ENCODE measurements at places on chromosomes 2 and 18.

DNA sequence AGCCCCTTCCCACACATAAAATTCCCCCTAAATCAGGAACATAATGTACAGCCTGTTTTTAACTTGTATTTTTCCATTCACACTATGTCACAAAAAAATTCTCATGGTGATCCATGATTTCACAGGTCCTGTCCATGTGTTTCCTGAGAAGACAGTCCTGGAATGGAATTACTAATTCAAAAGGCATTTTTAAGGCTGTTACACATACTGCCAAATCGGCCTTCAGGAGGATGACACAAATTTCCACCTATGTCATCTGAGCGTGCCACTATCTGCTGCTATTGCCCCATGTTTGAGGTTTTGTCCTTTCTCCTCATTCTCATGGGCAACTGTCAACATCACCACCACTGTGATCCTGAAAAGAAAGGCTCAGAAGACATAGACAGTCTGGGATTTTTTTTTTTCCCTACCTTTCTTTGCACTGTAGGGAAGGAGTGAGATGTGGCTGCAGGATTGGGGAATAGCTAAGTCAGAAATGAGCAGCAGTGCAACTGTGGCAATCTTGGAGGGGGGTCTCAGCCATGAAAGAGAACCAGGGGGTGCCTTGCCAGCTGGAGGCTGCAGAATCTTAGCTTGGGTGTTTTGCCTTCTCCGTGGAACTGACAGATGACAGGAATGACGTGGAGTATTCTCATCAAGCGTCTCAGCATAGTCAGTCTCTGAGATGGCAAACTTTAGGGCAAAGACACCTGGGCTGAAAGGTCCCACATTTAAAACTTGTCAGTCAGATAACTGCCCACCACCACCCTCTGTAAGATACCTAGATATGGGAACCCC lies 73.4 kb downstream of the MARCHF4 start:
- DNase-seq: no peak

DNA sequence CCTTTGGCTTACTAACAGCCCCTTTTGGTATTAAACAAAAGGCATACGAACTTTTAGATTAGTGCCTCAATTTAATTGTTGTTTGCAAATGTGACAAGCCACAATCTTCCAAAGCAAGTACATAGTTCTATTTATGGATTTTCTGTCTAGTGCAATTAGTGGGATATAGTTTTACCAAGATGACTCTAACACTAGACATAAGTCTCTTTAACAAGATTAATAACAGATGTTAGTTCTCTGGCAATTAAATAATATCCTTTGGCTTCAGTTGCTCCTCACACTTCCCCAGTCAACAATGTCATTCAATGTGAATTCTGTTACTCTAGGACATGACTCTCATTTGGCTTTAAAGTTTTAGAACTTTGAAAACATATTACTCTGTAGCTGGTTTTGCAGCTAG lies 16.7 kb upstream of the MC4R start:
- DNase-seq: no peak

- DNase-seq: no peak
Observed at GRCh38 chr18:3345885-3346284, 84.0 kb downstream of the MYL12B start.

DNA sequence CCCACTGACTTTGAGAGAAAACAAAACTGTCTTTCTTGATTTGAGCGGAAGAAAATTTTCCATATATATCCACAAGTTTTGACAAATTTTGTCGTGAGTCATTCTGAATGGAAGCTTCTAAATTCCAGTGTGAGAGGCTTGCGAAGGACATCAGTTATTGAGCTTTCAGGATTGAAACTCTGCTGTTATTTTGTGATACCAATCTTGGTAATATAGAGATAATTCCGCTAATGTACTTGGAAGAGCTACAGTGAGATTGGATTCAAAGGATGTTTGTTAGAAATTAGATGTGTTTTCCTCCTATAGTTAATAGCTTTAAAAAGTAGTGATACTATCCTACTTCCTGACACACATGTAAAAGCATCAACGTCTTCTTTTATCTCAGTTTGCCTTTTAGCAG lies 61.4 kb downstream of the RBM43 start:
- no peak for DNase-seq

- DNase-seq: no peak
Observed at GRCh38 chr2:37215250-37215649, 16.1 kb downstream of the CEBPZ start.

DNA sequence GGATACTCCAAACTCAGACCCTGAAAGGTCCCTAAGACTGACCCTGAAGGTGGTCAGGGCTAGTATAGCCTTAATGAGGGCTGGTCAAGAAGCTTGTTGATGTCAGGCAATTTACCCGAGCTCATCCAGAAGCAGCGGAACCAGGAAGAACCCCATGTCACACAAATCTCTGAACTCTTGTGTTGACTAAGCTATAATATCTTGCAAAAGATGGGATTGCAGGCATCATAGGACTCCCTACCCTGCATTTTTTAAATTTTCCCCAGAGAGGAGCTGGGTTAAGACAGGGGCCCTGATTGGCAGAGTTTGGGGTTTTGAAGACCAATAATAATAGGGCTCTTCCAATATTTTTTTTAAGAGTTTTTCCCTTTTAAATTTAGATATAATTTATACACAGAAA lies 2.0 kb upstream of the PLEKHB2 start:
- no peak for DNase-seq

GRCh38 chr2:238882082-238882755 lies 34.3 kb downstream of the TWIST2 start:
- no peak for DNase-seq

DNA sequence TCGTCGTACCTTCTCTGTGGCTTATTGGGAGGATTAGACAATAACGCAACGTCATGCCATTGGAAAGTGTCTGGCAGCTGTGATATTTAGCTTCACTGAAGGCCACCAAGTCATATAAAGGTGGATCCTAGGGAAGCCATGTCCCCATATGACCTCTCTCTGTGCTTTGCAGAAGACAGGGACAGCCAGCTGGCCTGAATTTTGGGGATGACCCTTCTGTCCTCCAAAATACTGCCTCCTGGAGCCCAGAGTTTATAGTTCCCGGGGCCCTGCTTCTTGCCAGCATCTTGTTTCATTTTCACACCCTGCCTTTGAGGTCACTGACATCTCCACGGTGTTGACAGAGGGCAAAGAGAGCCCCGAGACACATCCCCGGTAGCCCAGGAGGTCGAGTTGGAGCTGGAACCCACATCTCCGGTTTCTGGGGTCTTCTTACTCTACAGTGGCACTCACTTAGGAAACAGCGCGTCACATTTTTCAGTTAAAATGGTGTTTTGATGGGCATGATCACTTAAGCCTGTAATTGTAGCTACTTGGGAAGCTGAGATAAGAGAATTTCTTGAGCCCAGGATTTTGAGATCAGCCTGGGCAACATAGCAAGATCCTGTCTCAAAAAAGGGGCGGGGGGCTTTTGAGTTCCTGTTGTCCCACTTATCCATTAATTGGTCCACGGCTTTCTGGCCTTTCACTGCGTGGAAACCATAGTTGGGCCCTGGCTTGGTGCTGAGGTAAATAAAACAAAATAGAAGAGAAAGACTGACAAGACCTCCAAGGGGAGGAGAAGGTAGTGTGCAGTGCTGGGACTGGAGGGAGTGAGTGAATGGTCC lies 101.1 kb downstream of the DDX1 start:
- no peak for DNase-seq

- DNase-seq: no peak
Observed at GRCh38 chr2:226176283-226176984, 623.2 kb downstream of the IRS1 start.

GRCh38 chr18:43054815-43055519 lies 60.5 kb downstream of the RIT2 start:
- DNase-seq: no peak

DNA sequence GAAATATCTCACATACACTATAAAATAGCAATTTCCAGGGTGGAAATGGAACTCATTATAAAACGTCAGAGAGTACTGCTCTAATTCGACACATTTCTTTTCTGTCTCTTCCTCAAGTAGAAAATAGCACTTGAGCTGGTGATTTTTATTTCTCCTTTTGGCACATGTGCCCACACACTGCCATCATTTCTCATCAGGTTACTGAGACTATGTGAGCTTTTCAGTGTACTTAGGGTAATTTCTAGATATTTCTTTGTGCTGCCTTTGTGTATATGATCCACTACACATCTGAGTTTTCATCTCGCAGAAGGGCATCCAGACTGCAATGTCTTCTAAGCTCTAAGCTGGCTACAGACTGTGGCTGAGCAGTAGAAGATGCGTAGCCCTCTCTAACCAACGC lies 62.1 kb upstream of the PGAP1 start:
- no peak for DNase-seq

GRCh38 chr2:140457483-140457882 lies 1673.3 kb downstream of the LRP1B start:
- no peak for DNase-seq

GRCh38 chr2:146874260-146874658 lies 970.6 kb upstream of the ACVR2A start:
- no peak for DNase-seq

Data from nephron progenitor cell (in vitro differentiated cells).